Suppressor macrophage (primary cell): ENCODE measurements at places on chromosomes 16 and 17.

DNA sequence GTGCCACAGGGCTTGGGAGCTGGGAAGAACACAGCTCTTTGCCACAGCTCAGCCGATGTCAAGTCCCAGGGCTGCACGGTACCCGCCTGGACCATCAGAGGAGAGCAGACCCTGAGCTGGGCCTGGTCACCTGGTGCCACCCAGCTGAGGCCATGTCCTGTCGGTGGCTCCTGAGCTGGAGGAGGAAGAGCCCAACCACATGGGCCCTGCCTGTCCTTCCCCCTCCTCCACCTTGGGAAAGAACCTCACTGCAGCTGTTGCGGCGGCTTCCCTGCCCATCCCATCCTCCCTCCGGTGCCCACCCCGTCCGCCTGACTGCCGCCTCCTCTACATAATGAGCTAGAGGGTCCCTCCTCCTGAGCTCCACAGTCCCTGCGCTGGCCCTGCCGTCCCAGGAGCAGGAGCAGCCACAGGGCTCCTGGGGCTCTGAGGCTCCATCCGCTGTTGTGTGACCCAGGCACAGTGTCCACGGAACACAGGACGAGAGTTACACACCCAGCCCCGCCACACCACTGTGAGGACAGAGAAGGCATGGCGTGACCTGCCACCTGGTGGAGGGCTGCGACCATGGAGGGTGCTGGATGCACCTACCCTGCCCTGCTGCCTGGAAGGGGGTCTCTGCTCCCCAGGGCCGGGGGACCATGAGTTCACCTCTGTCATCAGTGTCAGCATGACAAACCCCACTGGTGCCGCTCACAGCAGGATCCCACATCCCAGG lies 21.4 kb upstream of the CHMP6 start:
- peak; percentile 56 for DNase-seq

DNA sequence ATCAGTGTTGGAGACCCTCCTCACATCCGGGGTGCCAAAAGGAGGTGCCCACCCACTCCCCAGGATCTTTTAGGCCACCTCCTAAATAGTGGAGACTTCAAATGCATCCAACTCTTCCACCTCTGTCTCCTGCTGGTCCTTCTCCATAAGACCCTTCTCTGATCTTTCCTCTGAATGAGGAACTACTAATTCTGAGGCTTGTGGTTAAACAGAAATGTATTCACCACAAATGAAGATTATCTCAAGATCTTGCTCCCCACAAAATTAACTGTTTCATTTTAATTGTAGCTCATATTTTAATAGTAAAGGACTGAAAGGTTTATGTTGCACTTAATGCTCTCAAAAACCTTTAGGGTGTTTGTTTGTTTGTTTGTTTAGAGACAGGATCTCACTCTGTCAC lies 34.1 kb downstream of the TLE7 start:
- no peak for DNase-seq

- DNase-seq = no peak
Observed at GRCh38 chr16:72891291-72892227, 156.4 kb downstream of the ZFHX3 start.

- DNase-seq = no peak
Observed at GRCh38 chr17:4436381-4436780, 2.6 kb downstream of the SPNS3 start.

DNA sequence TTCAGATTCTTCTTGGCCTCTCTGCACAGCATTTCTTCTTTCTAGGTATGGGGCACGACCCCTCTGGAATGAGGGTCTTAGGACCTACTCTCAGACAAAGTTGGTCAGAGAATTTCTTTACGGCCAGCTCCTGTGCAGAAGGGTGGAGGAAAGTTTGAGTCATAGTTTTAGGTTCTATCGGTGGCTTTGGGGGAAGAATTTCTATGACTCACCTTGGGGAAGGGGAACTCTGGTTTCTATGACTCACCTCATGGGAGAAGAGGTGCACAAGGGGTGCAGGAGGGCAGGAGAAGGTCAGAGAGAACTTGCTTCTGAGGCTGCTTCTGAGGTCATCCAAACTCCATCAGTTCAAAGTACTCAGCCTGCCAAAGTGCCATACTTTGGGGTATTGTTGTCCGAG lies 2.5 kb upstream of the ABCC12 start:
- DNase-seq = peak; percentile 16

- no peak for DNase-seq
Observed at GRCh38 chr17:75044716-75045115, 2.1 kb downstream of the ATP5PD start.

- DNase-seq = no peak
Observed at GRCh38 chr17:65896889-65897288, 295.0 kb downstream of the CEP112 start.

DNA sequence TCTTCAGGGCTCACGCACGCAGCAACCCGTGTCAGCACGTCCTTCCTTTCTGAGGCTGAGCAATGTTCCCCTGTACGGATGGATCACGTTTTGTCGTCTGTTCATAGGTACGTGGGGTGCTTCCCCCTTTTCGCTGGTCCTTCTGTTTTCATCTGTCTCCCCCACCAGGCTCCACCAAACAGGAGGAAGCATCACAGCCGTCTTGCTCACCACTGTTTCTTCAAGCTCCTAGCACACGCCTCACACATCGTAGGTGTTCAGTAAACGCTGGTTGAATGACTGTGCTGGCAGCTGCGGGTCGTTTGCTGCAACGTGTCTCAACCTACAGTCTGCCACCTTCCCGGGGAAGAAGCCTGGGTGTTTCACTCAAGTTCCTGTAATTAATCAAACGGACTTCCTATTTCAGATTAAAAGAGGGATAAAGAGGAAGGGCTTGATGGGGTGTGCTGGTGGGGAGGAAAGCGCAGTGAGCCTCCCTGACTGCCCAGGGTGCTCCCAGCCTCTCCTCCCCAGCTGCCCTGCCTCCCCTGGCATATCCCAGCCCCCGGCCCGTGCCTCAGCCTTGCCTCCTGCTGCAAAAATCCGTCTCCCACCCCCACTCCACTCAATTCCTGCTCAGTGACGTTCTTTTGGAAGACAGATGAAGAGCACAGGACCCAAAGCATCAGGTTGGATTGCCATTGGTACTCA lies 76.7 kb upstream of the DOC2B start:
- peak; percentile 11 for DNase-seq

DNA sequence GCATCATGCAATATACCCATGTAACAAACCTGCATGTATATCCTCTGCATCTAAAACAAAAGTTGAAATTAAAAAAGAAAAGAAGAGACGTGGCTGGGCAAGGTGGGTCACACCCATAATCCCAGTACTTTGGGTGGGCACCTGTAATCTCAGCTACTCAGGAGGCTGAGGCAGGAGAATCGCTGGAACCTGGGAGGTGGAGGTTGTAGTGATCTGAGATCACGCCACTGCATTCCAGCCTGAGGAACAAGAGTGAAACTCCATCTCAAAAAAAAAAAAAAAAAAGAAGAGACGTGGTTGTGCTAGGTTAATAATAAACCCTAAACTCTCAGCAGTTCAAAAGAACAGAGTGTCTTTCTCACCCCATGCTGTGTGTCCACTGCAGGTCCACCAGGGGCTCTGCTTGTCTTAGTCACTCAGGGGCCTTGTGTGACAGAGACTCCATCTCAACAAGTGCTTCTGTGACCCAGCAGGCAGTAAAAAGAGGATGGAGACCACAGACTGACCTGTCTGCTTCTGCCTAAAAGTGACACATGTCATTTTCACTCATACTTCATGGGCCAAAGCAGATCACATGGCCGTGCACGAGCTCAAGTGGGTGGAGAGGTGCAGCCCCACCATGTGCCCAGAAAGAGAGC lies 22.3 kb upstream of the N4BP1 start:
- DNase-seq = no peak

DNA sequence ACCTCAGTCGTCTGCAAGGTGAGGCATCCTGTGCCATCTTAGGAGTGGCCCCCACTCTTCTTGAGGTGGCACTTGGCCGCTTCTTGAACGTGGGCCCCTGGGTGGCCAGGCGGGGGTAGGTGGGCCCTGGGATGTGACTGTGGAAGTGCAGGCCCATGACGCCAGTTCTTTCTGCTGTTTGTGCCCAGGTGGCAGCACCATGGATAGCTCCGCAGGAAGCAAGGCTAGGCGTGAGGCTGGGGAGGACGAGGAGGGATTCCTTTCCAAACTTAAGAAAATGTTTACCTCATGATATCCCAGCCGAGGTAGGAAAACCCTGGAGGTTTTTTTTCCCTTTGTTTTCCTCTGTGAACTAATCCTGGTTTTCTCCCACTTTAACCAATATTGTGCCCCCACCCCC lies 19.8 kb downstream of the NMRAL1 start:
- no peak for DNase-seq

GRCh38 chr17:28634206-28634865 lies 10.6 kb downstream of the BLTP2 start:
- DNase-seq = peak; percentile 40

GRCh38 chr16:7653746-7654461 lies 321.3 kb downstream of the RBFOX1 start:
- no peak for DNase-seq

DNA sequence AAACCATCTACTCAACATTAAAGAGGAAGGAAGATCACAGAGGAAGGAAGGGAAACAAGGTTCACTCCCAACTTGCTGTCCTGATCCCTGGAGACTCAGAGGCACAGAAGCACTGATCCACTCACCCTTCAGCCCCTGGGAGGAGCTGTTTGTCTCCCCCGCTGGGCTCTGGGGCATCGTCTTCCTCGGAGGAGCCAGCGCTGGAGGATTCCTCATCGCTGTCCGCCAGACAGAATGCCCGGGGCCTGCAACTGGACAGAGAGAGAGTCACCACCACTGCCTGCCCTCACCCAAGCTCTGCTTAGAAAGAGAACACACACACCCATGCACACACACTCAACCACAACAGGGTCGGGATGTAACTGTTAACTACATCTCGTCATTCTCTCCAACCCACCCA lies 24.8 kb upstream of the ERN1 start:
- no peak for DNase-seq

DNA sequence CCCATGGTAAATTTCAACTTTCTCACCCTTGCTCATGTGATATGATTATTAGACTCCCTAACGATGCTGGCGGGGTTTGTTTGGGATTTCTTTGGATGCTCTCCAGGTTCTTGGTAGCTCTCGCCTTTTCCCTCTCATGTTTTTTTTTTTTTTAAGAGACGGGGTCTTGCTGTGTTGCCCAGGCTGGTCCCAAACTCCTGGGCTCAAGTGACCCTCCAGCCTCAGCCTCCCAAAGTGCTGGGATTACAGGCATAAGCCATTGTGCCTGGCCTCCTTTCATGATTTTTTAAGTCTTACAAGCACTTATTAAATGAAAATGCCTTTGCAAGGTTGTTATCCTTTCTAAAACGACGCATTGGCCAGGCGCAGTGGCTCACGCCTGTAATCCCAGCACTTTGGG lies 24.1 kb downstream of the KIAA0513 start:
- DNase-seq = no peak

DNA sequence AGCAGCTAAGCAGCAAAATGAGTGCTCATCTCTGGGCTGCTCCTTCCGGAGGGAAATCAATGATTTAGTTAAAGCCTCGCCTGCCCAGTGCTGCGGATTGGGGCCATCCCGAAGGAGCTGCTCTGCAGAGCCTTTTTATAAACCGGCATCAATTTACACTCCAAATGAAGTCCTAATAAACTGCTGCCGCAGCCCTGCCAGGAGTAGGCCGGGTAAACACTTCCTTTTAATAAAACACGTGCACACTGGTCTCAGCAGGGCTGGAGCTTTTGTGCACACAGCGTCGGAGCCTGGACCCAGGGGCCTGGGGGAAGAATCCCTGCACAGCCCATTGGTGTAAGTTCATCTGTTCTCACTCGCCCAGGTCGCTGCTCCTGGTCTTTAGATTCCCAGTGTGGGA lies 79.6 kb upstream of the HS3ST2 start:
- DNase-seq = no peak

DNA sequence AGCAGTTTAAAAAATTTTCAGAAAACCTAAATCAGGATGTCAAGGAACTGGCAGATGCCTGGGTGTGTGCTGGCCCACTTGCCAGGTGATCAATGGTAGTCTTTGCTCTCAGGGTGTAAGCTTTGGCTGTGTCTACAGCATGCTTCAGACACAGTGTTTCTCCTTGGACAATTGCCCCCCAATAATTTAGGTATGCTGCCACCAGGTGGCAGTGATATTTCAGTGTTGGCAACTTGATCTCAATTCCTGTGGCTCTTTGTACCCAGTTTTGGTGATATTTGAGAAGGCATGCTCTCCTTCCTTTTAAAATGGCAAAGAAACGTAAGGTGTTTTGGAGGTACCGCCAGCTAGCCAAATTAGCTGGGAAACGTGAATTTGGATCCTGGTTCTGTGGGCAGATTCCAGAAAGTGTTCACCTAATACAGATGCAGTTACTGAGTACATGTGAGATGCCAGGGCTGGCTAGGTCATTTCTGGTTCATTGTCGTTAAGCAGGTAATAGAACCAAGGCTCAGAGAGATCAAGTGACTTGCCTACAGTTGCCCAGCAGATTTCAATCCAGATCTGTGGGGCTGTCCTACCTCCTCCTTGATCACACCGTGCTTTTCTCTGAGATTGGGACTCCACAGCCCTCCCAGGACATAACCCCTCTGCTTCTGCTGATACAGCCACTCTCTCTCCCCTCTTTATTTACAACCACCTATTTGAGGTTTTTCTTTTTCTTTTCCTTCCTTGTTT lies 155.6 kb upstream of the PLCG2 start:
- DNase-seq = peak; percentile 66

- no peak for DNase-seq
Observed at GRCh38 chr17:80605326-80606066, 60.9 kb downstream of the RPTOR start.

DNA sequence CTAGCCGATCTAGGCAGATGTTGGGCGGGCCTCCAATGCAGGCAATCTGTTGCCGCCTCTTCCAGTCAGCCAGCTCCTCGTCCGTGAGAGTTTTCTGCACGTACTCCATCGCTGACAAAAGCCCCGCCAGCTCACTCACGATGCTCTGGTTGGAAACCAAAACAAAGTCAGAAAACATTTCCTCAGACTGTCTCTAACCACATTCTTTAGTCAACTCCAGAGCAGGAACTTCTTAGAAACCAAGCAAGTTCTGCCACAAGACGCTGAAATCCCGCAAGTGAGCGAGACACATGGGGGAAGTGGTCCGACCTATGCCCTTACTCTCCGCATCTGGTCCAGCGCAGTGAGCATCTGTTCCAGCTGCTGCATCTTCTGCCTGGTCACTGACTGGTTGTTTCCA lies 49.1 kb downstream of the STAT5A start:
- peak; percentile 63 for DNase-seq

- DNase-seq = no peak
Observed at GRCh38 chr16:89455178-89455577, 35.2 kb downstream of the ANKRD11 start.

DNA sequence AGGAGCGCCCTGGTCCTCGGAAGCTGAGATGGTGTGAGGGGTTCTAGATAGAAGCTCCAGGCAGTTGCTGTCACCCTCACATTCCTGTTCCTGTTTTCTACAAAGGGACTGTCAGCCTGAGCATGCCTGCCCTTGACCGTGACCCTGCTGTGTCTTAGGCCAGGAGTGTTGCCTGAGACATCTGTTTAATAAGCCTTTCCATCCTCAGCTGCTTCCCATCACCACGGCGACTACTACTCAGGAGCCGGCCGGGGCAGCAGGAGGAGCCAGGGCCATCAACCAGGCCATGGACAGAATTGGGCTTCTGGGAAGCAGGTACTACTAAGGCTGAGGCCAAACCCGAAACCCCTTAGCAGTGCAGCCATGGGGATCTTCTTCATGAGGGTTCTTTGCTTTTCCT lies 151.4 kb downstream of the KATNIP start:
- DNase-seq = no peak
